ENCODE measurements at places on chromosomes 1 and 21.

DNA sequence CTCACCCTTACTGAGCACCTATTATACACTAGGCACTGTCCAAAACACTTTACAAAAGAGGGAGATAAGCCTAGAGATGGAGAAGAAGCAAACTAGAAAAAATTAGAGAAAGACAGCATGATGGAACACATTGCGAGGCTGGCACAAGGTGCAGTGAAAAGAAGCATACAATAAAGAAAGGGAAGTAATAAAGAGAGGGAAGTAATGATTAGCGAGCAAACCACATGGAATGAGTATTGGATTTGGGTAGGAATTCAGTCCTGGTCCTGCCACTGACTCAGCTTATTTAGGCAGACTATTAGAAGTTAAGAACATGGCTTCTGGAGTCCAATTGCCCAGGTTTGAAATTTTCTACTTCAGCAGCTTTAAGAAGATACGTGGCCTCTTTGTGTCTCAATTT, 32.6 kb upstream of the FNBP1L start:
- no peak for DNase-seq

GRCh38 chr1:41534181-41535076, 49.9 kb upstream of the EDN2 start:
- peak; percentile 48 for DNase-seq

DNA sequence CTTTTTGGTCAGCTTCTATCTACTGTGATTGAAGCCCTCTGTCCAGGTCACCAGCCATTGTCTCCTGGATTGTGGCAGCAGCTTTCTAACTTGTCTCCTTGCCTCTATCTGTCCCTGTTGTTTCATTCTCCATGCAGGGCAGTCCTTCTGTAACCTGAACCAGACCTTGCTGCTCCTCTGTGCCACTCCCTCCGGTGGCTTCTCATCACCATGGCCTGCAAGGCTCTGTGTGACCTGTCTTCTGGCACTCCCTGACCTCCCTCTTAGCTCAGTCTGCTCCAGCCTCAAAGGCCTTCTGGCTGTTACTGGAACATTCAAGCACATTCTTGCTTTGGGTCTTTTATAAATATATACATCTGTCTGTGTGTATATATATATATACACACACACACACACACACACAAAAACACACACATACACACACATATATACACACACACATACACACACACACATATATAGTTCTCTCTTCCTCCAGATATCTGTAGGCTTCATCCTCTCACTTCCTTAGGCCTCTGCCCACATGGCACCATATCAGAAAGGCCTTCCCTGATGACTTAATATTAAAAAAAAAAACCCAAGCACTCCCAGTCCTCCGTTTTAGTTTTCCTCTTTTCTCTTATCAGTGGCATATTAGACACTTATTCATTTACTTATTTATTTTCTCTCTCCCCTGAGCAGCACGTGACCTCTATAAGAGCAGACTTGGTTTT, 21.2 kb upstream of the JUN start:
- DNase-seq: no peak

- DNase-seq: no peak
Observed at GRCh38 chr1:20192364-20192763, 6.0 kb upstream of the PLA2G2C start.

GRCh38 chr1:244800821-244801220, 34.6 kb upstream of the COX20 start:
- DNase-seq: no peak

- peak; percentile 80 for DNase-seq
Observed at GRCh38 chr1:2414297-2414958, 2.1 kb upstream of the PEX10 start.

DNA sequence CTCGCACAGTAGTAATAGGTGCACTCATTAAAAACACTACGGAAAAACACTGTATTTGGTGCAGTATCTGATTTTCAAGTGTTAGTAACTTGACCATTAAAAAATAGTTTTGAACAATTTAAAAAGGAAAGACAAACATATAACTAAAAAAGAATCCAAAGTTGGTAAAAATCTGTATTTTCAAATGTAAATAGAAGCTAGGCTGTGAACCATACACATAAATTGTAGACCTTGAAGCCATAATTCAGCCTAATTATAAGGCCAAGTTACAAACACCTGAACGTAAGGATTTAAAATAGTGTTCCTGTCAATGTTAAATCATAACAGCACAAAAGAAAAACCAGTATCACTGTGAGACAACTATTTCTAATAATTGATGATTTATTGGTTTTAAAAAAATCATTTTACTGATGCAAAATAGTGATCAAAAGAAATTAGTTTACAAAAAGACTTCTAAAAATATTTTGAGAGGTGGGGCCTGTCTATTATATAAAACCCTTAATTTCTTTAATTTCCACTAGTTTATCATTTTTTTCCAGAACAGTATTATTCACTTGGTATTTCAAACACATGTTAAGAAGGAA, 4.5 kb downstream of the IRF2BP2 start:
- DNase-seq: no peak

DNA sequence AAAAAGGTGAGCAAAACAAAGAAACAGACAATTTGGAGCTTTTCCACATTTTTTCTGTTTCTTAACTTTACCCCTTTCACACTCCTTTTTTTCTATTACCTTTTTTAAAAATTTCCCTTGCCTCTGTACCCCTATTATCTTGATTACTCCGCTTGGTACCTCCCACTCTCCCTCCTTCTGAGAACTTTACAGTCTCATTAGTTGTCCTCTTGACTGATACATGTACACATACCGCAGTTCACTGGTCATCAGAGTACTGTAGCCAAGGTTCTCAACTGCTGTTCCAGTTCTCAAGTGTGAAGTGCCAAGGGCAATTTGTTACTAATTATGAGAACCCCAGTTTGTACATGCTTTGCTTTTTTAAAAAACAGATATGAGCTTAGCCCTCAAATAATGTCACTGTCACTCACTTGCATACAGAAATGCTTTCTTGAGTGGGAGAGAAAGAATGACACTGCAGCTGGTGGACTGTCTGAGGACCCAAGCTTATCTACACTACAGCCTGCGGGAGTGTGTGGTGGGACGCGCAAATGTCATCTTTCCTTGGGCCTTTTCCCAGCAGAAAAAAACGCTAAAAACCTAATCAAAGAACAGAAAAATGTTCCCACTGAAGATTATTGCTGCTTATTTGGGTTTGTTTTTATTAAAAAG, 160.8 kb downstream of the DISP1 start:
- no peak for DNase-seq

GRCh38 chr1:64900916-64901315, 65.4 kb downstream of the JAK1 start:
- DNase-seq: no peak

- DNase-seq: peak; percentile 95
Observed at GRCh38 chr1:156510709-156511108, 10.1 kb upstream of the MEF2D start.

GRCh38 chr21:15282665-15283064, 217.9 kb upstream of the NRIP1 start:
- no peak for DNase-seq

GRCh38 chr21:46187261-46187660, 3.0 kb upstream of the SPATC1L start:
- DNase-seq: peak; percentile 38

- DNase-seq: no peak
Observed at GRCh38 chr1:151499365-151499764, 11.8 kb upstream of the CGN start.

- no peak for DNase-seq
Observed at GRCh38 chr1:62712336-62713243, 24.4 kb upstream of the DOCK7 start.

DNA sequence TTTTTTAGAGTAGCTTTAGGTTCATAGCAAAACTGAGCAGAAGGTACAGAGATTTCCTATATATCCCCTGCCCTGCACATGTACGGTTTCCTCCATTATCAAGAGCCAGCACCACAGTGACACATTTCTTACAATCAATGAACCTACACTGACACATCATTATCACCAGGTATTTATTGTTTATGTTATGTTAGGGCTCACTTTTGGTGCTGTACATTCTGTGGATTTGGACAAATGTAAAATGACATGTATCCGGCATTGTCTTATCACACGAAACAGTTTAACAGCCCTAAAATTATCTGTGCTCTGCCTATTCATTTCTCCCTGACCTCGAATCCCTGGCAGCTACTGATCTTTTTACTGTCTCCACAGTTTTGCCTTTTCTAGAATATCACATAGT, 93.7 kb upstream of the DPH5 start:
- DNase-seq: no peak

DNA sequence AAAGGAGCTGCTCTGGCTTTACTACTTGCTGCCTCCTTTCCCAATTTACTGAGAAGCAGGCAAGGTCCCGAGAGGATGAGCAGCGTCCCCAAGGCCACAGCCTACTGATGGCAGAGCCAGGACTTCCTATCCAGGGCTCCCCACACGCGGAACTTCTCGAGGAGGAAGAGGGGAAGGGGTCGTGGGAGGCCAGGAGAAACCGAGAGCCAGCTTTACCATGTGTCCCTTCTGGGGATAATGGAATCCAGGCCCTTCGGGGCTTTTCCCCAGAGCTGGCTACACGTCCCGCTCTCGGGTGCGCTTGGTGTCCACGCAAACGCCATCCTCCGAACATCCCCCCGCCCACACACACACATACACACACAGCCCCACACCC, 4.3 kb upstream of the CCN1 start:
- DNase-seq: no peak

- DNase-seq: no peak
Observed at GRCh38 chr1:233597489-233597901, 16.4 kb upstream of the KCNK1 start.

- DNase-seq: peak; percentile 67
Observed at GRCh38 chr21:44930543-44930981, 9.3 kb upstream of the SLX9 start.

DNA sequence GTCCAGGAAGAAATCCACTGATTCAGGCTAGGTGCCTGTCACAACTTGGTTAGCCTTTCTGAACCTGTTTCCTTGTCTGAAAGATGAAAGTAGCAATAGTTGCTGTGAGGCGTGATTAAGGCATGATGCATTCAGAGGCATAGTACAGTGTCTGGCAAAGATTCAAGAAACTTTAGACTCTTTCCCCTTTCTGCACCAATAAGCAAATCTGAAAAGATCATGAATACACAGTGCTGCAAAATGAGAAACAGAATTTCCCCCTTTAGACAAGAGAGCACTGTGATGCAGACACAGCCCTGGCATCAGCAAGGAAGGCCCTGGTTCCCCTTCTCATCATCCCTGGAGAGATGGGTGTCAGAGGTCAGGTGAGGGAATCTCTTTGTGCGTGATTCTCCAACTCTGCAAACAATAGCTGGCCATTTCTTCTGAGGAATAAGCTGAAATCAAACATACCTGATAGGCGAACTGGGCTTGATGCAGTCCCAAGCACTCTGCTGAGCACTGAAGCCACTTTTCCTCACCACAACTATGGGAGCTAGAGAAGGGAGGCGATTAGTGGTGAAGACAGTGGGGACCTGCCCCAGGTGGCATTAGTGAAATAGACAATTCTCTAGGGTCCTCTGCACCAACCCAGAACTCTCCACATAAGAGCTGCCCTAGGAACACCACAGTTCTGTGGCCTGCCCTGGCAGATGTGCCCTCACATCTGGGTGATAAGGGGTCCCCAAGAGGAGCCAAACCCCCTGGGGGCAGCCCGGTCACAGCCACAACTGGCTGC, 41.7 kb downstream of the ITPKB start:
- DNase-seq: no peak

DNA sequence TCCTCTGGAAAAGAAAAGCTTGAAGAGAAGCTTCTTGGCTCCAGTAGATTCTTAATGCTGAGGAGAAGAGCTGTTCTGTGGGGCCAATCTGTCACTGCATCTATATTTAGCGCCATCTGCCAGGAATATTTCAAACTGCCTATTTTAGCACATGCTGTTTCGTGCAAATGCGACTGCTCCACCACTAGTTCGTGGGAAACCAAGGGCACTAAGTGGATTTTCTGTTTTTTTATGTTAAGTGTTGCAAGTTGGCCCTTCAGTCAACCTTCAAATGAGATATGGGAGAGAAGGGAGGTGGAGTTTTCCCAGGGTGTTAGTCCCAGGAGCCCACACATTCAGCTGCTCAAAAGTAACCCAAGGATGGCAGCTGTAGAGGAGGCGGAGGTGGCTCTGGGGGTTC, 91.9 kb downstream of the TSEN15 start:
- no peak for DNase-seq

- DNase-seq: peak; percentile 57
Observed at GRCh38 chr1:227777156-227777555, 38.3 kb upstream of the PRSS38 start.

- DNase-seq: no peak
Observed at GRCh38 chr1:113905435-113905861, 322 bp downstream of the DCLRE1B start.

GRCh38 chr1:229888561-229889001, 178.5 kb upstream of the GALNT2 start:
- no peak for DNase-seq

GRCh38 chr1:92219028-92219427, 1.3 kb downstream of the C1orf146 start:
- DNase-seq: no peak

GRCh38 chr1:182229921-182230491, 161.6 kb downstream of the GLUL start:
- no peak for DNase-seq

GRCh38 chr1:56709269-56709880, 64.3 kb downstream of the PRKAA2 start:
- DNase-seq: no peak

- DNase-seq: no peak
Observed at GRCh38 chr1:223739366-223740037, 27.2 kb downstream of the CAPN2 start.

- DNase-seq: peak; percentile 97
Observed at GRCh38 chr1:110338309-110338885, 780 bp upstream of the RBM15 start.

GRCh38 chr1:16326833-16327404, 25.4 kb downstream of the FBXO42 start:
- no peak for DNase-seq

DNA sequence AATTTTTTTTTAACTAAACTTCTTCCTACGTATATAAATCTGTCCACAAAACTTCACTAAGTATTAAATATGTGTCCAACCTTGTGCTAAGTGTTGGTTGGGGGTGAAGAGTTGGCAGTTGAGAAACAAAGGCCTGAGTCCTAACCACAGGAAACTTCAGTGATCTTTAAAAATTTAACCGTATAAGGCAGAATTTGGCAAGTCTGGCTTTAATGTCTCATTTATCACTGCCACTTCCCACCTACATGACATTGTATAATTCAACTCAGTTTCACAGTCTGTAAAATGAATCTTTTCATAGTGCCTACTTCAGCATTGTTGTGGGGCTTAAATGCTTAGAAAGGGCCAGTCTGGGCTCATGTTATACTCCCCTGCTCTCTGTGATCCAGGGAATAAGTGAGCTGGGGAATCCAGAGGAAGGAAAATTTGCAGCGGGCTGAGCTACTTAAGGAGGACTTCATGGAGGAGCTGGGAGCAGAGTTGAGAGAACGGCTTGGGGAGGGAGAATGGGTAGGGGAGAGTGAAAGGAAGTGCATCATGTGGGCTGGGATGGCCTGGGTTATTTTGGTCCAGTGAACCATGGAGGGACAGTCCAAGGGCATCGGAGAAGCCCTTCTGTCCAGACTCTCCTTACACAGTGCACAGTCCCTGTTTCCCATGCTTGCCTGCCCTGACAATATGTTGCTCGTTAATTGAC, 14.5 kb downstream of the IFNAR2 start:
- DNase-seq: no peak

All from aorta (tissue), 5 donors.